Chondrocyte (in vitro differentiated cells): ENCODE measurements at places on chromosomes 5 and 9.
A peak's percentile ranks its signal among the peaks of the same experiment; 100 is the strongest.

DNA sequence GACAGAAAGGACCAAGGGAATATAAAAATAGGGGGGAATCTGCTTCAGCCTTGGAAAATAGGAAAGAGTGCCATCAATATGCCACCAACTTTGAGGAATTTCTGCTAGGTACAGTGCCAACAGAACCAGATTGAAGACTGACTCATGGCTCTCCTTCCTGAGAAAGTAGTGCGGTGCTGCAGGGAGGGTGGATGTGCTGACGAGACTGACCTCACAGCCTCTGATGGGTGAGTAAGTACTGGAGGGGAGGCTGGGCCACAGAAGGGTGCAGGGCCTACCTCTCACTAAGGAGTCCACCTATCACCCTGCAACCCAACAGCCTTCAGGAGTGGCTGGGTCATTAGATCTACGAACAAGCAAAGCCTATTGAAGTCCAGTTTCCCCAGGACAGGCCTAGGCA lies 187.6 kb downstream of the GABBR2 start:
- no peak for DNase-seq

GRCh38 chr5:97919719-97920118 lies 736.7 kb upstream of the RIOK2 start:
- DNase-seq: no peak

GRCh38 chr5:56321236-56321881 lies 88.2 kb upstream of the ANKRD55 start:
- DNase-seq: no peak

- DNase-seq: peak; percentile 86
These were observed 88.9 kb upstream of the CACNA1B start for GRCh38 chr9:137788561-137789294.

- no peak for DNase-seq
These were observed 321.9 kb downstream of the GADD45G start for GRCh38 chr9:89926691-89927220.
